ENCODE measurements at places on chromosomes 11 and 22.
A peak's percentile ranks its signal among the peaks of the same experiment; 100 is the strongest.

DNA sequence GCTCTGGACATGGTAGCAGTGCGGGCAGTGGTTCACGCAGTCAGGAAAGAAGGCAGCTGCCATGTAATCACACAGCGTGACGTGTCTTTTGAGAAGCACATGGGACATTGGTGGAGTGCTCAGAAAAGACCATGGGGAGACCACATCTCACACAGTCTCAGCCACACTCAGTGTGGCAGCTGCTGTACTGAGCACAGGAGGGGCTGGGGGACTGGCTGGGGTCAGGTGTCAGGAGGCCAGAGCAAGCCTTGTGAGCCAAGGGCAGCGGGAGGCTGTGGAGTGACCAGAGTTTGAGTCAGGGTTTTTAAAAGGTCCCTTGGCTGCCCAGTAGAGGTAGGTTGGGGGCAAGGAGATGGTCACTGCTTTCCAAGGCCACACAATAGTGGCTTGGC lies 18.5 kb downstream of the CLDN5 start:
- DNase-seq, result no peak

DNA sequence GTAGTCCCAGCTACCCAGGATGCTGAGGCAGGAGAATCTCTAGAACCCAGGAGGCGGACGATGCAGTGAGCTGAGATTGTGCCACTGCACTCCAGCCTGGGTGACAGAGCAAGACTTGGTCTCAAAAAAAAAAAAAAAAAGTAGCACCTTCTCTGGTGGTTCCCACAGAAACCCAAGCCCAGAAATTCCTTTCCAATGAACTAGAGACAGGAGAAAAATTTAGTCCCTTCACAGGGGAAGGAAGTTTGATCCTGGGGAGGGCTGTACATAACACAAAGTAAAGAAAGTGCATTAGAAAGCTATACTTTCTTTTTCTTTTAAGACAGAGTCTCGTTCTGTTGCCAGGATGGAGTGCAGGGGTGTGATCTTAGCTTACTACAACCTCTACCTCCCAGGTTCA lies 25.5 kb upstream of the APOA1 start:
- DNase-seq, result no peak

DNA sequence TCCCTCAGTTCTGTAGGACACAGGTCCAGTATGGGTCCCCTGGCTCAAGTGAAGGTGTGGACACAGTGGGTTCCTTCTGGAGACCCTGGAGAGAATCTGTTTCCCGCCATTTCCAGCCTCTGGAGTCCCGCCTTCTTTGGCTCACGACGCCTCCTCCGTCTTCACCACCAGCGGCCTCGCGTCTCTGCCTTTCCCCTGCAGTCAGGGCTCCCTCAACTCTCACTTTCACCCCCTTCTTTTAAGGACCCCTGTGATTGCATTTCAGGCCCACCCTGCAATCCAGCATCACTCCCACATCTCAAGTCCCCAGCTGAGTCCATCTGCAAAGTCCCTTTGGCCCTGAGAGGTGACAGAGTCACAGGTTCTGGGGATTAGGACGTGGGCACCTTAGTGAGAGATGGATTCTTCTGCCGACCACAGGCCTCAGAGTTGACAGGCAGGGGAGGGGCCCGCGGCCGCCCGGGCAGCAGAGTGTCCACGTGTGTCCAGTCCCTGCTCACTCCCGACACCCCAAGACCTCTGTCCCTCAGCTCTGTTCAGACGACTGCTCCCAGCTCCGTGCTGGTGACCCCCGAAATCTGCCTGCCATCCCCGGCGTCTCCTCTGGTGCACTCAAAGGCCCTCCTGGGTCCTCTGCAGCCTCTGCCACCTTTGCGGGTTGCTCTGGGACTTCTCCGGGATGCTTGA lies 36.9 kb upstream of the KRTAP5-7 start:
- no peak for DNase-seq

GRCh38 chr11:17148536-17148935 lies 59.2 kb downstream of the PIK3C2A start:
- no peak for DNase-seq

- DNase-seq, result peak; percentile 24
Observed at GRCh38 chr22:22877523-22878210, 9.9 kb upstream of the IGLL5 start.

DNA sequence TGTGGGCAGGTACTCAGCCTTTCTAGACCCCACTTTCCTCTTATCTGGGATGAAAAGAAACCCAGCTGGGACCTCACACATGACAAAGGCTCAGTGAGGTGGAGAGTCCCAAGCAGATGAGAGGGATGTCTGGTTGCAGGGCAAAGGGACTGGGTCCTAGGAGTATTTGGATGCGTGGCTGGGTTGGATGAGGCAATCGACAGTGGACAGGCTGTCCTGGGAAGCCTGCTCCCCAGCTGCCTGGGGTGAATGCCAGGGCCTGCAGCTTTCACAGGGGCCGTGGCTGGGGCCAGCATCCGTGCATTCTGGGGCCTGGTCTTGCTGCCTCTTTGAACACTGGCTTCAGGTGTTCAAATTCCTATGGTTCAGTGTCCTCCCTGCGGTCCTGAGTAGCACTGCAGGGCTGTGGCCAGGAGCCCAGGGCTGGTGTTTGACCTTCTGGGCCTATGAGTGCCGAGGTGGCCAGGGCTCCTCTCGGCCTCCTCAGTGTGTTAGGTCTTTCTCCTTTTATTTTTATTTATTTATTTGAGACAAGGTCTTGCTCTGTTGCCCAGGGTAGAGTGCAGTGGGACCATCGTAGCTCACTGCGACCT lies 65.3 kb downstream of the MCM5 start:
- DNase-seq, result no peak

DNA sequence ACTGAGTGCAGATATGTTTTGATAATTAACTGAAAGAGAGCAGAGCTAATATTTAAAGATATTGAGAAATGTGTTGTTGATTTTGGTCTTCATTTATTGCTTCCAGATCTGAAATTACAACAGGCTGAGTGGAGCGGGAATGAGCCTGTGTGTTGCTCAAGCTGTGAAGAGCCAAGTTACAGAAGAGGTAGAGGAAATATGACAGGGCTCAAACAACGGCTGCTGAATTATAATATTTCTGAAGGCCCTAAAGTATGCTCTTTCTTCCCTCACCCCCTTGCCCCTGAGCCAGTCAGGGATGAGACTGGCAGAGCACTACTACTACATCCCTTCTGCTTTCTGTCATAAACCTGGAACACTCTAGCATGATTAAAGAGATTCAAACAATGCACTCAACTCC lies 115.6 kb downstream of the FANCF start:
- DNase-seq, result no peak

DNA sequence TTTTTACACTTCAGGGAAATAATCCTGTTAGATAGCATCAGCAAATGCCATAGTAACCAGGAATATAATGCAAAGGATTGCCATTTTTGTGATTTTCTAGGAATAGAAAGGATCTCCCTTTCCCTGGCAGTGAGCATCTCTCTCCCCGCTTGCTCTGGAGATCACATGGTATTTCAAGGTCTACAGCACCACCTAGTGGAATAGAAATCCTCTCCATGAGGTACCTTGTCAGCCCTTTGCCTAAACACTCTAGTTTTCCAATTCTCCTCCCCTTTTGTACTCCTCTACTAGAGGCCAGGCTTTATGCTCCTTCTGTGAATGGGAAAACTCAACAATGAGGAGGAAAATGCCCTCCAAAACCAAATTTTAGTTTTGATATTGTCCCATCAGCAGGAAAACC lies 78.4 kb downstream of the XRRA1 start:
- DNase-seq, result peak; percentile 22

DNA sequence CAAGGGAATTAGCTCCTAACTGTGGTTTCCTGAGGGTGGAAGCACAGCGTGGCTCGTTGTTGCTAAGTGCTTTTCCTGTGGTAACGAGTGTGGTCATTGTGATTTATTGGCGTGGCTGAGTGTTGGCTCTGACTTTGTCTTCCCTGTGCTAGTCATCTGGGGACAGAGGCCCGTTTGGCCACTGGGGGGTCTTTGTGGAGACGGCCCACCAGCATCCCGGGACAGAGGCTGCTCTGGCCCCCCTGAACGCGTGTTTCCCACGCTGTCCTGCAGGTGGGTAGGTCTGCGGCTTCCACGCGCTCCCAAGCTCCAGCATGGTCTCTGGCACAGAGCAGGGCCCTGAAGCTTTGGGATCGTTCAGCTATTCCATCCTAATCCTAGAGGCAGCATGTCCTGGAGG lies 1040.0 kb downstream of the TBC1D22A start:
- DNase-seq, result no peak

DNA sequence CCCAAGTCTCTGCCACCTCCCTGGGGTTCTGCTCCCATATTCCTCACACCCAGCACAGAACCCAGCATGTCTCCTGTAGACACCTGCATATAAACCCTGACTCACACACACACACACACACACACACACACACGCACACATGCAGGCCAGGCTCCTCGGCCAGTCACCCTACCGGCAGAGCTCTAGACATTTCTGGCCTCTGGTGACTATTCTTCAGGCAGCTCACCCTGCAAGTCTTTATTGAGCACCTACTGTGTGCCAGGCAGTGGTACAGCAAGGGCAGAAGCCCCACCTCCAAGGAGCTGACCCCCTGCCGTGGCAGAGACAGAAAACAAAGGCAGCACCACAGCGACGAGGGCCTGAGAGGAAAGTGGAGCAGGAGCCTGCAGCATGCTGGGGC lies 50.3 kb downstream of the CDKN1C start:
- no peak for DNase-seq

DNA sequence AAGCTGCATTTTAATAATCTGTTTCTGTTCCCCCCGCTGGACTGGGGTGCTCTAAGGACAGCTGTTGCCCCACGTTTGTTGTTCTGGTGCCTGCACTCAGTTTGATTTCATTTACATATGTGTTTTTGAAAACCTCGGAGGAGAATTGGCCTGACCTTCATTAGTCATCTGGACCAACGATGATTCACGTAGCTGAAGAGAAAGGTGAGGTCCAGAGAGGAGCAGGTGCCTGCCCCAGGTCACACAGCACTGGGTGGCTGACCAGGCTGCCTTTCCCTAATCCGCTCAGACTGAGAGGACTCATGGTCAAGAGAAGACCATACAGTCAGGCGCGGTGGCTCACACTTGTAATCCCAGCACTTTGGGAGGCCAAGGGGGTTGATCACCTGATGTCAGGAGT lies 3.8 kb downstream of the CSDC2 start:
- DNase-seq, result no peak

DNA sequence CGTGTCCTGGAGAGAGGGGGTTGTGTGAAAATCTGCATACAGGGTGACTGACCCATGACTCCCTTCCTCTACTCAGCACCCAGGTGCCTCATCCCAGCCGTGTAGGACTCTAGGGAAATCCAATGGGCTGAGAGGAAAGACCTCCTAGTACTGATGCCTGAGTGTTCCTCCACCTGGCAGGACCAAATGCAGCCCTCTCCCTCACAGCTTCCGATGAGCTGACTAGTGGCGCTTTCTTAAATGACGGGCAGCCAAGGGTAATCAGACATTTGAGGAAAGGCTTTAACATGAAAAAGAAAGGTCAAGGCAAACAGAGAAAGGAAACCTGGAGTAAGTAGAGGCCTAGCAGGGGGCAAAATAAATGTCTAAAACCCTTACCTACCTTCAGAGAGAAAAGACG lies 5.0 kb upstream of the KCNJ1 start:
- no peak for DNase-seq

Measured in SK-N-DZ (cell line).